SK-N-DZ (cell line): ENCODE measurements at places on chromosomes 3 and 15.

DNA sequence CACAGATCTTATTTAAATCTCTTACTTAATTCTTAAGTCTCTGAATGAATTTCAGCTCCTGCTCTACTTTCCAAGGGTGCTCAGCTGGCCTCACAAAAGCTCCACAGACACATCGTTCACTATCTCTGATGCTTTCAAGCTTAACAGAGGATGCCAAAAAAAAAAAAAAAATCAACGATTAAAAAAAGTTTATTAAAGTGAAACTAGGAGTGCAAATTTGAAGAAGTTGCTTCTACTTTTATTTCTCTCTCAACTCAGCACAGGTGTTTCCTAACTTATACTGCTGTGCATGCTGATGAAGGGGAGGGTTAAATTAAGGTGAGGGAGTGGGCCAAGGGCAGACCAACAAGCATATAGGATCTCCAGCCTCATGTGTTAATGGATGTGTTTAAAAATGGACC lies 157.2 kb downstream of the TIGIT start:
- no peak for DNase-seq

DNA sequence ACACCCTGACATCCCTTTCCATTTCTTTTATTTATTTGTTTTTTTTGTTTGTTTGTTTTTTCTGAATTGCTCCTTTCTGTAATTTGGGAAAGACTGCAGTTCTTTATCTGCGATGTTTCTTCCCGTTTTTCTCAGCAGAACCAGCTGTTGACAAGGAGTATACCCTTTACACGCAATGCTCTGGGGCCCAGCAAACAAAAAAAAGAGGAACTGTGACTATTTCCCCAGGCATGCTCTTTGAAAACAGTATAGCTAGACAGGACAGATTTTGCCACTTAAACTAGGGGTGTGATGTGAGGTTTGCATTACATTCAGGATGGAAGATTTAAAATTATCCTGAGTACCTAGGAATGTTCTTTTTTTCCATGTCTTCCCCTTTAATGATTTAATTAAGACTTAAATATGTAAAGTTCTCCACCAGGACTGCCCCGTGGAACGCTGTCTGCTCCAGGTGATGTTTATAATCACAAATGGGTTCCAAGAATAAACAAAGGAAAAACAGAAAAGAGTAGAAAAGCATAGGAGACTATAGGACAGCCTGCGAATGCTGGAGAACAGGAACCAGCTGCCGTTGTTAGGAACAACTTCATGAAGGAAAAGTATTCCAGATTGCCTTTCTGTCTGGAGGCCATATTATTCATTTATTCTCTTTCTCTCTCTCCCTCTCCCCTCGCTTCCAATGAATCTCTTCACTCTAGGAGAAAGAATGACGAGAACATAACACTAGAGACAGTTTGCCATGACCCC lies 43.3 kb downstream of the TGFBR2 start:
- no peak for DNase-seq

- DNase-seq: no peak
Measured at GRCh38 chr15:39156646-39157250, 424.1 kb upstream of the THBS1 start.

DNA sequence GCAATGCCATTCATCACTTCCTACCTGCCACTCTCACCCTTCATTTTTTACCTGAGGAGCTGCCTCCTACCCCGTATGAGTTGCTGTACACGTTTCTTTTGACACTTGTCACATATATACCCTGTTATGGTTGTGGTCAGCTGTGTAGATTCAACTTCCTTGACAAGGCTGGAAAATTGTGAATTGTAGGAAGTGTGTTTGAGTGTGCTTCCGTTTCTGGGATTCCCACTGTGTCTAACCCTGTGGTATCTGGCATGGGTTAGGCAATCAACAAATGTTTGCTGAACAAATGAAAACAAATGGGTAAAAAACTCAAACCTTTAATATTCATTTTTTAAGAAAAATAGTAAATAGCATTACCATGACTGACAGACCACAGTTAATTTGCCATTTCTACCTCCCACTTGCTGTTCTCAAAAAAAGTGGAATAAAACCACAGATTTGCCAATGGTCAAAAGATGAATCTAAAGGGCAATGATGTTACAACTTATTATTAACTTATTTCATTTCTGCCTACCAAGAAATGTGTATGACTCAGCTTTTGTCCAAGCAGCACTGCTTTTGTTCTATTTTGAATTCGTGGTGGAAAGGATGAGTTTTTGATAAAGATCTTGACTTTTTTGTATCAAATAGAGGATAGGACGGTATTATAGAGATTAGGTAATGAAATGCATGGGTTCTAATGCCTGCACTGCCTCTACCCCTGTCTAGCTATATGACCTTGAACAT lies 404.6 kb downstream of the LPP start:
- DNase-seq: no peak

DNA sequence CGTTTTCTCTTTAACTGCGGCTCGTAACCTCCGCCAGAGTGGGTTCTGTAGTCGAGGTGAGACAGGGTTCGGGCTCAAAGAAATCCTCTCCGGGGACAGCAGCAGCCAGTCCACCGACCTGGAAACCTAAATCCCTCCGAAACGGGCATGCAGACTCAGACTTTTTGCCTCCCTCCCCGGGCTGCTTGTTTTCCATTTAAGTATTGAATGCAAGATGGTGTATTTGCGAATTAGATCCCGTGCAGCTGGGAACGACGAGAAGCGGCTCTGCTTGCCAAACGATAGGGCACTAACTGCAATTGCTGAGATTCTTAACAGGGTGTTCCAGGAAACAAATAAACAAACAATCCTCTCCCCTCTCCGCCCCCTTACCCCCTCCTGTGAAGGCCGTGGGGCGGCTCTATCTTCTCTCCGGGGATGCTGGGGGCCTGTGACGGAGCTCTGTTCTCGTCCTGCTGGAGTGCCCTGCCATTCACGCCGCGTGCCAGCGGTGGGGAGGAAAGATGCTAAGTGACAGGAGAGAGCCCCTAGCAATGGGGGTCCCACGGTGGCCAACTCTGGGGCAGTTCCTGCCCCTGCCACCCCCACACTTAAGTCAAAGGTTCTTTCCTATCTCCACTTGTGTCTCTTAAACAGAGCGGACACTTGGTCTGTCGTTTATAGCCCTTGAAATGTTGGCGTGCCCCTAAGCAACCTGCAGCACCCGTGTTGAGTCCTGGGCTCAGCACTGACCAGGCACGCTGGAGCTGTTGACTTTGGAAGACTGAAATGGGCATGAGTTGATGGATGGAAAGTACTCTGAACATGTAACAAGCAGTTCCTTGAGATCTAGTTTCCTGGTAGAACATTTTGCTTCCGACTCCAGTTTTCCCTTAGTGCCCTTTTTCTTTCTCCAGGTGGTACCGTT lies 1.3 kb upstream of the ETV5 start:
- no peak for DNase-seq

DNA sequence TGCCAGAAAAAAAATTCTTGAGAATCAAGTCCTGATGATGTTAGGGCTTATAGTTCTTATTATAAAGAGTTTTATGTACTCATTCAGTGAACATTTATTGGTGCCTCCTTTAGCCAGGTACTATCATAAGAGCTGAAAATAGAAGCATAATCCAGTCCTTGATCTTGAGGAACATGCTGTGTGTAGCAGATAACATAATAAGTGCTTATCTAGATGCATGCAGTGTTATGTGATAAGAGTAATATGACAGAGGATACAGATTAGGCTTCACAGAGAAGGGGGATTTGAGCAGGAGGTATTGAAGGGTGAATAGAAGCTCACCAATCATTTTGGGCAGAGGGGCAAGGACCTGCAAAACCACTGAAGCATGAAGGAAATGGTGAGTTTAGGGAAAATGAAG lies 1.1 kb downstream of the CCR2 start:
- no peak for DNase-seq

GRCh38 chr3:77038468-77038929 lies 1.4 kb upstream of the ROBO2 start:
- peak; percentile 92 for DNase-seq

DNA sequence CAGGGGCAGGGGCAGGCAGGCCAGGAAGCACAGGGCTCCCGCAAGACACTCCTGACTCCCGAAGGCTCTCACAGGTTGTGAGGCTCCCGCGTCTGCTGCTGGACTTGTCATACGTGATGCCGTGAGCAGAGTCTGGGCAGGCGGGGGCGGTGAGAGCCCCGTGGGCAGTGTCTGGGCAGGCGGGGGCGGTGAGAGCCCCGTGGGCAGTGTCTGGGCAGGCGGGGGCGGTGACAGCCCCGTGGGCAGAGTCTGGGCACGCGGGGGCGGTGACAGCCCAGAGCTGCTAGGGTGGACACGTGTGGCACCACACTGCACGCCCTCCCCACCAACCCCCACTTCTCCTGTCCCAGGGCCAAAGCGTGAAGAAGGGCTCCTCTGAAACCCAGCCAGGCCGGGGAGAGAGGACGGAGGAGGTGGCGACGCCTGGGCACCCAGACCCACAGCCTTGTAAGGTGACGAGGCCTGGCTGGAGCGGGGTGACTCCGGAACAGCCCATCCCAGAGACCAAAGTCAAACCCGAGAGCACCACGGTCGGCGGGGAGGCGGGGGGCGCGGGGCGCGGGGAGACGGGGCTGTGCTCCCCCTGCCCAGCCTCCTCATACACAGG lies 35.0 kb downstream of the TNK2 start:
- DNase-seq: no peak

GRCh38 chr3:182258538-182259177 lies 534.6 kb upstream of the ATP11B start:
- DNase-seq: peak; percentile 16
